Colonic mucosa (tissue), 4 donors: ENCODE measurements at places on chromosomes 7 and 10.

DNA sequence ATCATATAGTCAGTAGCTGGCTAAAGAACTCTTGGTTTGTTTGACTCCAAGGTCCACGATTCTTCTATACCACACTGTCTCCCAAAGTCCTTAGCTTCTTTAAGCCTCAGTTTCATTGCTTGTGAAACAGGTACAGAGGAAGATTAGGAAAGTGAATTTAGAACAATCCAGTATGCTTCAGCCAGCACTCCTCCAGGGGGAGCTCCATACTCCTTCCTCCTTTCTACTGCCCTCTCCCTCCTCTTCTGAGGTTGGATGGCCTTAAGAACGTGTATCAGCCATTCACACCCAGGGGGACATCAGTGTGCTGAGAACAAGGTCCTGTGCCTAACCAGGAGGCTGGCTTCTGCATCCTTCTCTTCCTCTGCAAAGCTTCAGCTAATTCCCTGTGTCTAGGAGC, 54.8 kb upstream of the CALD1 start:
- no peak for DNase-seq
- H3K27me3 ChIP-seq = no peaks in the 10 kb centered on the region
- no peaks in the 10 kb centered on the region for H3K4me1 ChIP-seq
- no peaks in the 10 kb centered on the region for H3K36me3 ChIP-seq

DNA sequence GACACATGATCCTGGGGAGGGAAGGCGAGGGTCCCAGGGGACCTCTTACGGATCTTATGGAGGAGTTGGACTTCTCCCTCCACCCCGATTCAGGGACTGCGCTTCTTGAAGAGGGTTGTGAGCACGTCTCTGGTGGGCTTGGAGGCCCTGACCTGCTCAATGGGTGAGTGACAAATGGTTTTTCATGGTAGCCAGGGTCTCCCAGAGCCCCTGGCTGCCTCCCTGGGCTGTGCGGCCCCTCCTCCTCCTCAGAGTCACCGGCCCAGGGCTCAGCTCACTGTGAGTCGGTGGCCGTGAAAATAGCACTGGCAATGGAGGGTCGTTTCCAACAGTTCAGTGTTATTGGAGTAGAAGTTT, 26.6 kb downstream of the INPP5A start:
- no peaks in the 10 kb centered on the region for H3K36me3 ChIP-seq
- no peaks in the 10 kb centered on the region for H3K4me1 ChIP-seq
- H3K4me3 ChIP-seq = no peak overlapping the region
- no peak for DNase-seq
- H3K27ac ChIP-seq = no peak overlapping the region

- H3K27me3 ChIP-seq = no peaks in the 10 kb centered on the region
- no peaks in the 10 kb centered on the region for H3K36me3 ChIP-seq
- H3K4me3 ChIP-seq = no peak overlapping the region
- DNase-seq = no peak
Observed at GRCh38 chr7:11492307-11492706, 339.7 kb downstream of the THSD7A start.

- no peak overlapping the region for H3K4me3 ChIP-seq
- H3K27ac ChIP-seq = no peak overlapping the region
- H3K27me3 ChIP-seq = no peaks in the 10 kb centered on the region
- no peaks in the 10 kb centered on the region for H3K36me3 ChIP-seq
- H3K4me1 ChIP-seq = no peaks in the 10 kb centered on the region
Observed at GRCh38 chr7:100847360-100847759, 5.2 kb upstream of the SLC12A9 start.

GRCh38 chr10:9877978-9878377, 1139.7 kb upstream of the CELF2 start:
- no peaks in the 10 kb centered on the region for H3K36me3 ChIP-seq
- no peak for DNase-seq
- no peaks in the 10 kb centered on the region for H3K4me1 ChIP-seq
- no peak overlapping the region for H3K27ac ChIP-seq
- H3K27me3 ChIP-seq = no peaks in the 10 kb centered on the region

GRCh38 chr10:4475827-4476490, 350.0 kb upstream of the AKR1E2 start:
- H3K27me3 ChIP-seq = no peaks in the 10 kb centered on the region
- no peak overlapping the region for H3K27ac ChIP-seq
- DNase-seq = no peak

DNA sequence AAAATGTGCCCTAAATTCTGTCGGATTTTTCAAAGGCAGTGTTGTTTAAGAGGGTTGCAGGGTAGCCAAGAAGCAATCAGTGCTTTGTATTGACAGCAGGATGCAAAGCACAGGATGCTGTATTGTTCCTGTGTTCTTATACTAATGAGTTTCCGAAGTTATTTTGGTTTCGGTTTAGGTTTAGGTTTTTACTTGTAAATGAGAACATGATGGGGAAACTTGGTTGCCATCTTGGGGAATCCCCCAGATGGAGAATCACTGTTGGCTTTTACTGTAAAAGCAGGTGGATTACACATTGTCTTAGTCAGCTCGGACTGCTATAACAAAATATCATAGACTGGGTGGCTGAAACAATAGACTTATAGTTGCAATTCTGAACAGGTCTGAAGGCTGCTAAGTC, 72.1 kb downstream of the INHBA start:
- H3K4me3 ChIP-seq = no peak overlapping the region
- H3K27ac ChIP-seq = no peak overlapping the region
- H3K4me1 ChIP-seq = no peaks in the 10 kb centered on the region
- DNase-seq = no peak

DNA sequence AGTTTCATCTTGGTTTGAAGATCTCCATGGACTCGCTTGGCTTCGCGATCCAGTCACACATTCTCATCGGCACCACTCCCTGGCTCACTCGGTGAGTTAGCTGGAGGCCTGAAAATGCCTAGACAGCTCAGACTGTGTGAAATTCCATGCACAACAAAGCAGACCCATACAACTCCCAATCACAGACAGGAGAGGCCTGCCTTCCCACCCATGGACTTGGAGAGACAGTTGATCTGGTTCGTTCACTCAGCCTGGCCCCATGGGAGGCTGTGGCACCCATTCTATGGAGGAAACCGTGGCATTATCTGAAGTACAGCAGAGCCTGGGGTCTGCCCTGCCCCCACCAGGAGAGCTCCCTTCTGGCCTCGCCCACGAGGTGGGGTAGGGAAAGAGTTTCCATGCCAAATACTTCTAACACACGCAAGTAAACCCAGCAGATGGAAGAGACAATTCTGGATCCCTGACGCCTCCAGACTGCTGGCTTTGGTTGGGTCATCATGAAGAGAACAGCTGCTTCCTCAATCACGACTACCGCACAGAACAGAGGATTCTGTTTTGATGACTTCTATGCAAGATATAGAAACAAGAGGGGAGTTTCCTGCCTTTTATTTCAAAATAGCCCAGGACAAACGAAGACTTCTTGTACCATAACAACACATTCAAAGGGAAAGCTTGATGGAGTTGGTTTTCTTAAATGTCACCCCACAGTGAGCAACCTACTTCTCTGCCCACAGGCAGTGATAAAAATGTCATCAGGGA, 15.9 kb downstream of the FAM53B start:
- no peak overlapping the region for H3K4me3 ChIP-seq
- no peak for DNase-seq
- peak overlapping the region; percentile 77 for H3K27ac ChIP-seq
- no peaks in the 10 kb centered on the region for H3K36me3 ChIP-seq
- H3K4me1 ChIP-seq = peaks cover 44% of the 10 kb centered on the region

DNA sequence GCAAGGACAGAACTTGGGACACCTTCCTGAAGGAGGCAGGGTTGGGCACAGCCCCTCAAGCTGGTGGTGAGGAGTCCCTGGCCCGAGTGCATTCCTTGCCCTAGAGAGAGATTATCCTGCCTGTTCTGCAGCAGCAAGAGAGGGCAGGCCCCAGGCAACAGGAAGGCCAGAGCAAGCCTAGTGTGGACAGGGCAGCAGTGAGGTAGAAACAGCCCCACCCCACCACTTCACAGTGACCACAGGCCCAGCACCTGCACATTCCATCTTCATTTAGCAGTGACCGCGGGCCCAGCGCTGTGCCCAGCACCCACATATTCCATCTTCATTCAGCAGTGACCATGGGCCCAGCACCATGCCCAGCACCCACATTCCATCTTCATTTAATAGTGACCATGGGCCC, 16.4 kb upstream of the TMEM72 start:
- DNase-seq = no peak
- peaks cover under 1% of the 10 kb centered on the region for H3K4me1 ChIP-seq
- H3K27me3 ChIP-seq = no peaks in the 10 kb centered on the region
- H3K27ac ChIP-seq = no peak overlapping the region
- H3K4me3 ChIP-seq = no peak overlapping the region

DNA sequence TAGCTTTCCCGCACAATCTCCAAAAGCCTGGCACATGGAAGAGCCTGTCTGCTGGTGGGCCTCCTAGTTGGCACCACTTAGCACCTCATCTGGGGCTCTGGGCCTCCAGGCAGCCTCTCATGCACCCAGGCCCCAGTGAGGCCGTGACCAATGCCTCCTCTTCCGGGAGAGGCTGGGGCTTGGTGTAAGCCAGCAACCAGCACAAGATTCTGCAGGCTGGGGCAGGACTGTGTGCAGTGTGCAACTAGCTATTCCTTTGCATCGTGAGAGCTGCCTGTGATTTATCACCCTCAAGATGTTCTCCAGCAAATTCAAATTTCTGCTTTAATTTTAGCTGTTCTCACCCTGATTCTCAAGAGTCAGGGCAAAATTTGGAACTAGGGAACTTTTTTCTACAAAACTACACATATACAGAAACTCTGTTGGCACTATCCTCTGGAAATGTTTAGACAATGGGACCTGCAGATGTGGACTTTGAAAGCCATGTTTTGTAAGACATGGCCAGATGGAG, 603.7 kb upstream of the MKI67 start:
- no peaks in the 10 kb centered on the region for H3K36me3 ChIP-seq
- no peak for DNase-seq
- H3K27me3 ChIP-seq = no peaks in the 10 kb centered on the region
- no peak overlapping the region for H3K27ac ChIP-seq

- H3K4me1 ChIP-seq = no peaks in the 10 kb centered on the region
- H3K27ac ChIP-seq = no peak overlapping the region
- no peak overlapping the region for H3K4me3 ChIP-seq
- DNase-seq = no peak
- H3K36me3 ChIP-seq = no peaks in the 10 kb centered on the region
- H3K27me3 ChIP-seq = no peaks in the 10 kb centered on the region
Observed at GRCh38 chr7:47180516-47180826, 401.4 kb downstream of the TNS3 start.

DNA sequence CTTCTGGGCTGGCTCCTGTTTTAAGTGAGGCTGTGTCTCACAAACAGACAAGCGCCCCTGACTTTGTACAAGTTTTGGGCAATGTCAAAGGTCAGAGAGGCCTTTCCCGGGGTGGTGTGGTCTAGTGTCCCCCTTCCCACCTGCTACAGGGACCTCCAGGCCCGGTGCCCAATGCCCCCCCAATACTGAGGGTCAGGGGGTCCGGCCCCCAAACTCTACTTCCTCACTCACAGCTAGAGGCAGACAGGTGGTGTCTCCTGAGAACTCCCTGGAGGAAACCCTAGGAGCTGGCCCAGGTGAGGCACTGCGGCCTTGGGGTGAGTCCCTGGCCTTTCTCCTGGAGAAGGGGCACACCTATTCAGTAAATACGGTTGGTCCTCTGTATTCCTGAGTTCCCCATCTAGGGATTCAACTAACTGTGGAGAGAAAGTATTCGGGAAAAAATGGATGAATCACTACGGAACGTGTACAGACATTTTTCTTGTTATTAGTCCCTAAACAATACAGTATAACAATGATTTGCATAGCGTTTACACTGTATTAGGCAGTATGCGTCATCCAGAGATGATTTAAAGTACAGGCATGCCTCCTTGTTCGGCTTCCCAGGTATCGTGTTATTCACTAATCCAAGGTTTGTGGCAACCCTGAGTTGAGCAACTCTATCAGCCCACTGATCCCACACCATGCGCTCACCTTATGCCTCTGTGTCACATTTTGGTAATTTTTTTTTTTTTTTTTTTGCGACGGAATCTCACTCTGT, 308.1 kb downstream of the WDR37 start:
- no peaks in the 10 kb centered on the region for H3K36me3 ChIP-seq
- peak; percentile 4 for DNase-seq
- H3K27me3 ChIP-seq = no peaks in the 10 kb centered on the region
- H3K4me3 ChIP-seq = no peak overlapping the region

- no peaks in the 10 kb centered on the region for H3K4me1 ChIP-seq
- H3K27me3 ChIP-seq = no peaks in the 10 kb centered on the region
- DNase-seq = no peak
- no peak overlapping the region for H3K4me3 ChIP-seq
Observed at GRCh38 chr10:123509338-123509737, 156.8 kb upstream of the GPR26 start.

GRCh38 chr10:33743429-33743857, 409.0 kb upstream of the NRP1 start:
- peak; percentile 67 for DNase-seq
- no peaks in the 10 kb centered on the region for H3K27me3 ChIP-seq
- H3K4me3 ChIP-seq = no peak overlapping the region

GRCh38 chr7:142383841-142384492, 126.1 kb upstream of the PRSS58 start:
- no peaks in the 10 kb centered on the region for H3K36me3 ChIP-seq
- no peaks in the 10 kb centered on the region for H3K27me3 ChIP-seq
- H3K4me1 ChIP-seq = no peaks in the 10 kb centered on the region
- no peak overlapping the region for H3K4me3 ChIP-seq
- no peak for DNase-seq
- no peak overlapping the region for H3K27ac ChIP-seq

- DNase-seq = peak; percentile 33
- H3K36me3 ChIP-seq = no peaks in the 10 kb centered on the region
- no peaks in the 10 kb centered on the region for H3K4me1 ChIP-seq
- no peak overlapping the region for H3K27ac ChIP-seq
Observed at GRCh38 chr10:17038627-17039026, 91.0 kb downstream of the CUBN start.

DNA sequence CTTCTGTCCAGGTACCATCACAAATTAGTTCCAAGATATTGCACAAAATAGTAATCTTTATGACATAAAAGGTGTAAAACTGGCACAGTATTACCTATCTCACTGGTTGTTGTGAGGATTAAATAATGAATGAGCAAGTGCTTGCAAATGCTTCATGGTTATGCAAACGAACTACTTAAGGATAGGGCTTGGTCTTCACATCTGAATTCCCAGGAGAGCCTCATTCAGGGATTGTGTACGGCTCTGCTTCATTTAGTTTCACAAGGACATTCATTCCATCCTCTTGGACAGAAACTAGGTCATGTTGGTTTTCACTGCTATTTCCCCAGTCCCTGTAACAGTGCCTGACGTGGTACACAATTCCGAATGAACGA, 12.1 kb downstream of the ABCA13 start:
- H3K27me3 ChIP-seq = no peaks in the 10 kb centered on the region
- no peaks in the 10 kb centered on the region for H3K36me3 ChIP-seq
- DNase-seq = no peak
- no peak overlapping the region for H3K4me3 ChIP-seq
- H3K27ac ChIP-seq = no peak overlapping the region

- no peak for DNase-seq
- H3K36me3 ChIP-seq = no peaks in the 10 kb centered on the region
- no peaks in the 10 kb centered on the region for H3K4me1 ChIP-seq
- no peak overlapping the region for H3K27ac ChIP-seq
- no peaks in the 10 kb centered on the region for H3K27me3 ChIP-seq
Observed at GRCh38 chr7:36638140-36638539, 86.2 kb downstream of the AOAH start.

GRCh38 chr10:79349072-79349491, 1.8 kb downstream of the PPIF start:
- H3K27ac ChIP-seq = no peak overlapping the region
- peak; percentile 18 for DNase-seq
- peaks cover 30% of the 10 kb centered on the region for H3K36me3 ChIP-seq
- no peak overlapping the region for H3K4me3 ChIP-seq
- H3K27me3 ChIP-seq = no peaks in the 10 kb centered on the region
